ENCODE measurements at places on chromosomes 6 and 20. TPM values are rescaled to one million over a fixed set of nuclear protein-coding genes. Genes with fewer than 3 reads are reported as not detected.

- H3K27me3 ChIP-seq: no peaks in the 10 kb centered on the region
- no peaks in the 10 kb centered on the region for H3K36me3 ChIP-seq
- DNase-seq: no peak
- H3K4me1 ChIP-seq: peaks cover 21% of the 10 kb centered on the region
- H3K27ac ChIP-seq: no peak overlapping the region
These were observed 1.3 kb upstream of the PLCG1 start for GRCh38 chr20:41135888-41136679.

DNA sequence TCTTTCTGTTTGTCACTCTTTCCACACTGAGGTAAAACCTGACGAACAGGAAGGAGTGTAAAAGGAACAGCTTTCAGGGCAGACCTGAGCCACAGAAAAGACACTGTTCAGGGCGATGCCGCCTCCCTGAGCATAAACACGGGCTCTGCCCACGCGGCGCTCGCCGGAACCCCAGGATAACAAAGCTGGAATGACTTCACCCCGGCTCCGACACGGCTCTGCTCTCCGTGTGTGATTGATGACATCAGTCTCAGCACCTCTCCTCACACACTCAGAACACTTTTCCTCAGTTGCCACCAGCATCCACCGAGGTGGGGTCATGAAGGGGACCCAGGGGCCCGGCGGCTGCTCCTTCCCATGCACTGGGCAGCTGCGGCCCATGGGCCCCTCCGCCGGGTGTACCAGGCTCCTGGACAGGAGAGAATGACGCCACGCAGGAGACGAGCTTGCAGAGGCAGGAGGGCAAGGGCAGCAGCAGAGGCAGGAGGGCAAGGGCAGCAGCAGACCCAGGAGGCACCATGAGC is 43.6 kb downstream of the DLL1 start:
- H3K4me1 ChIP-seq: peaks cover 4% of the 10 kb centered on the region
- no peaks in the 10 kb centered on the region for H3K27me3 ChIP-seq
- no peak for DNase-seq
- no peak overlapping the region for H3K27ac ChIP-seq
- H3K36me3 ChIP-seq: no peaks in the 10 kb centered on the region
- H3K4me3 ChIP-seq: no peak overlapping the region

DNA sequence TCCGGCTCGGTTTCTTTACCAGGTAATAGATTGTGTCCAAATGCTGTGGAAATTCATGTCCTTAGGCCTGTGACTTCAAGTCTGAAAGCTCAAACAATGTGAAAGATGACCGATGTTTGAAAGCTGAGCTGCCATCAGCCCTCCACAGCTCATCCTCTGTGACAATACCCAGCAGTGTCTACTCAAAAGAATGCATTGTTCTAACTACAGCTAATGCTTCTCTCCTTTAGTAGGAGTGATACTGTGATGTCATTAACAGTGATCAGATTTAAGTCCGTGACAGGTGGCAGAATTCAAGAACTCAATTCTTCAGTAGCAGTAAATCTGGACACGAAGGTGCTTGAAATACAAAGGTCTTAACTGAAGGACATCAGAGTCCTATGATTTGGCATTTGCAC is 97.3 kb downstream of the RCAN2 start:
- peaks cover 74% of the 10 kb centered on the region for H3K27me3 ChIP-seq
- H3K27ac ChIP-seq: no peak overlapping the region
- no peak for DNase-seq
- no peaks in the 10 kb centered on the region for H3K4me1 ChIP-seq

DNA sequence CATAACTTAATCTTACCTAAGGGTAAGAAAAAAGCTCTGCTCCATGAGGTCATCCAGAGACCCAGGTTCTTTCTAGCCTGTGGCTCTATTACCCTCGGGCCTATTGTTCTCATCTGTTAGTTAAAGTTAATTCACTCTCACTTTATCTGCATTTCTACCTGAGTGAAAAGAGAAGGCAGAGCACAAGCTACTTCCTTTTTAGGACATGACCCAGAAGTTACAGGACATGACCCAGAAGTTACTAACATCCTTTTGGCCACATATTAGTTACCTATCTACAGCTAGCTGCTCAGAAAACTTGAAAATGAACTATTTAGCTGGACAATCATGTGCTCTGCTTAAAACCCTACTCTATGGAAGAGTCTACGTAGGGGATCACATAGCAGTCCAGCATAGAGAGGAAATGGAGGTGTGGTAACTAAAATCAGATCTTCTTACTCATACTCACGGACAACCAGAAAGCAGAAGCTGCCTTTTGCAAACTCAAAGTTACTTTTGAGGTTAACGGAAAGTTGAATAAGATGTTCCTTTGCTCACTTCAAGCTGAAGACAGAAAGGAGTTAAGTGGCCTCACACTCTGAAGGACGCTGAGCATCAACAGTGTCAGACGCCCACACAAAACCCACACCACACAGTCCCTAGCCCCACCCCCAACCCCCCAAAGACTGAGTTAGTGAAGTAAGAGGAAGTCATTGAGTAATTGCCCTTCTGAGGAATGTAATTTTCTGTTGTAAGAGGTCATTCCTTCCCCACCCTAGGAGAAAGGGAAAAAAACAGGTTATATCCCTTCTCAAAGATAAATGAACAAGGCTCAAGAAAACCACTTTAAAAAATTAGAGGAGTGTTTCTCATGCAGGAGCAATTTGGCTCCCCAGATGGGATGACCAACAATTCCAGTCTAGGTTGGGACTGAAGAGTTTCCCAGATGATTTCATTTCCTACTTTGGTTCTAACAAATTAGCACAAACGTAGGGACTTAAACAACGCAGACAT is 45.9 kb upstream of the TAB2 start:
- H3K36me3 ChIP-seq: no peaks in the 10 kb centered on the region
- H3K4me1 ChIP-seq: no peaks in the 10 kb centered on the region
- H3K27ac ChIP-seq: no peak overlapping the region
- DNase-seq: no peak
- H3K4me3 ChIP-seq: no peak overlapping the region

DNA sequence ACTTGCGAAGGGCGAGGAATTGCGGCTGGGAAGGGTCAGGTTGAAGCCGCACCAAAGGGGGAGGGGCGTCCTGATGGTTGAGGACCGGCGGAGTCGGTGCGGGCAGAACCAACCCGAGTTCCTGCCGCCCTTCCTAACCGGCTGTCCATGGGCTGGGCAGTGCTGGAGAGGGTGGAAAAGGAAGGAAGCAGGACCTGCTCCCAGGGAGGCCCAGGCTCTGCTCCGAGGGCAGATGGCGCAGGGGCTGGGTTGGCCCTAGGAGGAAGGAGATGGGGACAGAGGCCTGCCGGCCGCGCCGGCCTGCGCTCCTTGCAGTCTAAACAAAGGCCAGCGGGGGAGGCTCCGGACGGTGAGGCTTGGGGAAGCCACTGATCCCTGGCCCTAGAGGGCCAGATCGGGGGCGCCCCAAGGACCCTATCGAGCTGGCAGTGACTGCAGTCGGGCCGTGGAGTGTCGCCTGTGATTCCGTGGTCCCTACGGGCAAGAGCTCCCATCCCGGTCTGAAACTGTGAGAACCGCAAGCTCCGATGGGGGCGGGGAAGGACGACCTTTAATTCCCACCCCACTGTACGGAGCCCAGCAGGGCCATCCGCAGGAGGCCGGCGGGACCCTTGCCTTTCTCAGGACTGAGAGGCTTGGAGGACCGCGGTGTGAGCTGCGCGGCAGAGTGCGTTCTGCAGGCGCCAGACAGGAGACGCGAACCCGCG is 39.4 kb downstream of the YTHDF1 start:
- no peak overlapping the region for H3K4me3 ChIP-seq
- no peaks in the 10 kb centered on the region for H3K36me3 ChIP-seq
- DNase-seq: no peak
- peaks cover 56% of the 10 kb centered on the region for H3K27me3 ChIP-seq

DNA sequence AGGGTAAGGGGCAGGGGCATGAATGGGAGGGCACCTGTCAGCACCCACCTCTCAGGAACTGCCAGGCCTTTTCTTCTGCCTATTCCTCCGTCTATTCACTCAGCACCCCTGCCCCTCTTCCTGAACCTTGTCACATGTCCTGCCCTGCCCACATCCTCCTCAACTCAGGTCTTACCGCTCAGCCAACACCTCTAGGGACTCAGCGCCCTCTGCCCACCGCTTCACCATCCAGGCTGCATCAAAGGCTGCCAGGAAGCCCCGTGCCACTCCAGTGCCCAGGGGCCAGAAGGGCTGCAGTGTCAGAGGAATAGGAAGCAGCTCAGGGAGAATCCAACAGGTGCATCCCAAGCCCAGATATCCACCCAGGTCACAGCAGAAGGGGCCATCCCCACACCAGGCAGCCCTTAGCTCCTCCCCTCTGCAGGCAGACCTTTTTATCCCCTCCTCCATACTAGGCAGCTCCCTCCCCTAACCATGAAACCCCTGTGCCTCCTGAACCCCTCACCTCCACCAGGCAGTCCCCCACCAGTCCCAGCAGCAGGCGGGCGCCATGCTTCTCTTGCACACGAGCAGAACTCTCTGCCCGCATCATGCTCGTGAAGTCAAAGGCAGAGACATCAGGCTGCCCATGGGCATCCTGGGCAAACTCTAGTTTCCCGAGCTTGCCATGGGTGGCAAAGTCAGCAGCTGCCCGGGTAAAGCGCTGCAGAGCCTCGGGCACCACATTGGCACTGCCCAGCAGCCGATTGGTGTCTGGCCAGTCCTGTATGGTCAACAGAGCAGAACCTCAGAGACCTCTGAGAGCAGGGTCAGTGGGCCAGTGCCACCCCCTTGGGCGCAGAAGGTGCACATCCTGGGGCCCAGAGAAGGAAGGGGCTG is 5.5 kb downstream of the MICAL1 start:
- DNase-seq: no peak
- no peaks in the 10 kb centered on the region for H3K36me3 ChIP-seq
- H3K4me1 ChIP-seq: no peaks in the 10 kb centered on the region
- no peaks in the 10 kb centered on the region for H3K27me3 ChIP-seq
- H3K27ac ChIP-seq: no peak overlapping the region

DNA sequence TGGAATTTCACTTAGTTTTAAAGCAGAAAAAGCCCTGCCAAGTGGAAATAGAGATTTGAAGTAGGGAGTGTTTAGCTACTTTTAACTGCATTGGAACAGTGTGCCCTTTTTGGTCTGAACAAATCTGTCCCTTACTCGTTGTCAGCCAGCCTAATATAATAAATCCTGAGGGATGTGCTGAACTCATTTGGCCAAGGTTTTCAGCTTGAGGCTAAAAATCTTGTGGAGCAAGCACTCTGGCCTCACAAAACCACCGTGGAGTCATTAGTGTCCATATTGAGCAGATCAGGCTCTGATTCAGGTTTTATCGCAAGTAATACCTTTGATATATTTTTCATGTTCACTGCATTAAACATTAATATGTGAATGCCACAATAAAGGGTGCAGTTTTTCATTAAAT is 383.5 kb downstream of the FRK start:
- H3K4me1 ChIP-seq: no peaks in the 10 kb centered on the region
- peaks cover 20% of the 10 kb centered on the region for H3K27me3 ChIP-seq
- no peak for DNase-seq
- no peak overlapping the region for H3K4me3 ChIP-seq

DNA sequence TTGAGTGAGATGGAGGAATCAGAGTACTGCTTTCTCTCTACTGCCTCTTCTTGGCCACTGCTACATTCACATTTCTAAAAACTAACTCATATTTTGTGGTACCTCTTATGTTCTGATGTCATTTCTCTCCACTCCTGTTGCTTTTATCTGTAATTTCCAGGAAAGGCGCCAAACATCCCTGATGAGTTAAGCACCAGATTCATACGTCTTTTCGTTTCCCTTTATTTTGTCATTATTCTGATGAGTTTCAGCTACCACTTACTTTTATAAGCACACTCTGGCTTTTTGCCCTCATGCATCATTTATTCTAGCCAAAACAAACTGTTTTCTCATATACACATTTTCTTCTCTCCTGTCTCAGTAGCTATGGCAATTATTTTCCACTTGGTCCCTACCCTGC is 680.0 kb downstream of the RNF144B start:
- H3K4me1 ChIP-seq: no peaks in the 10 kb centered on the region
- H3K36me3 ChIP-seq: no peaks in the 10 kb centered on the region
- no peak overlapping the region for H3K27ac ChIP-seq
- DNase-seq: no peak

GRCh38 chr20:3360752-3361151 is 46.7 kb downstream of the DNAAF9 start:
- no peak overlapping the region for H3K4me3 ChIP-seq
- H3K36me3 ChIP-seq: no peaks in the 10 kb centered on the region
- H3K27ac ChIP-seq: no peak overlapping the region
- no peaks in the 10 kb centered on the region for H3K27me3 ChIP-seq
- no peaks in the 10 kb centered on the region for H3K4me1 ChIP-seq

DNA sequence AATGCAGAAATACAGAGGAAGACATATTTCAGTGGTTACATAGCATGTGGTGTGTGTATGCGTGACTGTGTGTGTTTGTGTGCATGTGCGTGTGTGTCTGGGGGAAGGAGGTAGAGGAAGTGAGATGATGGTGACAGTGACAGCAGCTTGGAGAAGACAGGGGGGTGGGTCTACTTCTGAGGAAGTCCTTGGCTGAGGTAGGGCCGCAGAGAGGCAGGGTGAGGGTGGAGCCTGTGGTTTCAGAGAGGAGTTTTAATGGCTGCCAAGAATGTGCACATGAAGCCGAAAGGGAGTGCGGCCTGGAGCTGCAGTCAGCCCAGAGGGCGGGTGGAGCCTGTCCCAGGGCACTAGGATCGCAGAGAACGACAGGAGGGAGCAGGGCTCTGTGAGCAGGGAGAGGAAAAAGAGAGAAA is 22.7 kb upstream of the RNF24 start:
- no peak overlapping the region for H3K27ac ChIP-seq
- H3K4me3 ChIP-seq: no peak overlapping the region
- peak; percentile 35 for DNase-seq
- H3K4me1 ChIP-seq: peaks cover 31% of the 10 kb centered on the region
- no peaks in the 10 kb centered on the region for H3K27me3 ChIP-seq
- no peaks in the 10 kb centered on the region for H3K36me3 ChIP-seq

DNA sequence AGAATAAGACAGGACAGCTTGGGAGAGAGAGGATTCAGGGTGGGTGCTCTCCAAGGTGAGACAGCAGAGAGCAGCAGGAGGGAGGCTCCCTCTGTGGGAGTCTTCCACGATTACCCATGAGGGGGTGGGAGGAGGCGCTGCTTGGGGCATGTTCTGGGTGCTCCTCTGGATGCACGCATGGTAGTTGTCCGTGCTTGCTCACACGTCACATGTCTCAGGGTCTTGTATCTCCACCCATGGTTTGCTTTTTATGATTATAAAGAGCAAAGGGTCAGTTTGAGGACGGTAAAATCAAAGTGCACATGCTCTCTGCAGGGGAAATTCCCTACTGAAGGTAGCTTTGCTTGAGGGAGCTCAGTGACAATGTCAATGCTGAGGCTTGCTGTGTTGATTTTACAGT is 338.4 kb downstream of the THBS2 start:
- no peak overlapping the region for H3K27ac ChIP-seq
- H3K4me3 ChIP-seq: no peak overlapping the region
- H3K4me1 ChIP-seq: no peaks in the 10 kb centered on the region

- peaks cover 39% of the 10 kb centered on the region for H3K27me3 ChIP-seq
- DNase-seq: no peak
- no peaks in the 10 kb centered on the region for H3K4me1 ChIP-seq
- H3K36me3 ChIP-seq: no peaks in the 10 kb centered on the region
These were observed 64.8 kb upstream of the NRSN1 start for GRCh38 chr6:24060982-24061754.

ZSCAN16 gene
- 8.1 TPM for total RNA-seq

MAP7 gene
- total RNA-seq: 13.9 TPM

SYTL3 gene
- 1.8 TPM for total RNA-seq

KHDC1 gene
- total RNA-seq: 7.9 TPM

Data from PC-3 (cell line).